ENCODE measurements at places on chromosomes 7 and 10.
A peak's percentile ranks its signal among the peaks of the same experiment; 100 is the strongest.

- DNase-seq = no peak
Measured at GRCh38 chr7:152674860-152675758, 832 bp downstream of the XRCC2 start.

DNA sequence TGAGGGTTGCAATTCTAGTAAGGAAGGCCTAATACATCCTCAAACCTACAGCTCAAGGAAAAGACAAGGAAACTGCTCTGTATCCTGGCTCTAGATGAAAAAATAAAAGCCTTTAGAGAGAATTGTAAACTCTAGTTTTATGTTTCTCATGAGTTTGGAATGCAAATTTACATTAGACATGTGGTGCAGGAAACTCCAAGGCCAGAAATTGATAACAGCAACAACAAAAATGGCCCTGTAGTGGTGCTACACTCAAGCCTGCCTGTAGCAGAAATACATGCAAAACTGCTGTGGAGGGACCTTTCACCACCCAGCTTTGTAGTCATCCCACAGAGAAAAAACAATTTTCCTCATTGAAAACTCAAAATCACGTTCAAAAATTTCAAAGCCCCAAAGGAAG lies 546.7 kb upstream of the LRRN3 start:
- DNase-seq = no peak

DNA sequence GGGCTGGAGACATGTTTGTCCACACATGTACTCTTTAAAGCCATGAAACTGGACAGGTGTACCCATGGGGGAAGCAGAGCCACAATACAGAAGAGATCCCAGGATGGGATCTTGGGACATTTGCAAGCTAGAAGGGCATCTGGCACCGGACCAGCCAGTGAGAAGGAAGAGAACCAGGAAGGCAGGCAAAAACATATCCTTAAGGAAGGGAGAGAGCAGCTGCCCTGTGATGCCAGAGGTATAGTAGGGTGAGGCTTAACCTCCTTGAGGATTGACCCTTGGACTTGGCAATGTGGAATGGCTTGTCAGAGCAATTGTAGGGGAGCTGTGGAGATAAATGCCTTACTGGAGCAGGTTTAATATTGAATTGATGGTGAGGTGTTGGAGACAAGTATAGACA lies 17.9 kb upstream of the SUV39H2 start:
- no peak for DNase-seq

DNA sequence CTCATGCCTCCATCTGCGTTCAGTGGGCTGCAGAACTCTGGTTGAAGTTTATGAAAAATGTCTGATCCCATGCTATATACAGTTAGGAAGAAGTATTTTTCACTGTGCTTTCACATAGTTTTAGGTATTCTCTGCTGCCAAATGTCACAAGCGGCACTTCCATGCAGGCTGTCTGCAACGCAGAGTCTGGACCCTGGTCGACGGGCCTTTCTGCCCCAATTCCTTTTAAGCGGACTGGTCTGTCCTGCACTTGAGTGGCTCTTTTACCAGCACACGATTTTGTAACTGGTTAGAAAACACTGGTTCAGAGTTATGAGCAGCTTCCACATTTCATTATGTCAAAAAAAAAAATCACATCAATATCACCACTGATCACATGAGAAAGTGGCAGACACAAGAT lies 143.0 kb downstream of the DIP2C start:
- no peak for DNase-seq

DNA sequence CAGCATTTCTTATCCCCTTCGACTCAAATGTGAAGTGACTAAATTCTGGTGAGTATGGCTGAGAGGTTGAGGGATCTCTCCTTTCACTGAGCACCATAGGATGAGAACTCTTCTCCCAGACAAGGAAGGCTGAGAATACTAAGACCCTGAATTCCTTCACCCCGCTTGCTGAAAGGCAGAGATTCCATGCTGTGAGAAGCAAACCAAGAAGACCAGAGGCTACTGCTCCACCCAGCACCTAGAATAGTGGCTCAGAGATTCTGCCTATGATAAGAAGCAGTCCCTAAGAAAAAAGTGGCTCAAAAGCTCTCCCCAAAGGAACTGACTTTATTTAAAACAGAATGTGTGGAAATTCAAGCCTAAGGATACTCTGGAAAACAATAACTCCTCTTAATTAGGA lies 26.7 kb upstream of the WNT2 start:
- DNase-seq = no peak

GRCh38 chr10:25797888-25798429 lies 136.1 kb upstream of the MYO3A start:
- DNase-seq = no peak

GRCh38 chr10:49174926-49175500 lies 13.2 kb downstream of the TMEM273 start:
- no peak for DNase-seq

GRCh38 chr10:69745698-69746097 lies 56.0 kb upstream of the COL13A1 start:
- DNase-seq = no peak

- DNase-seq = no peak
Measured at GRCh38 chr10:127579640-127580039, 30.5 kb downstream of the NPS start.

DNA sequence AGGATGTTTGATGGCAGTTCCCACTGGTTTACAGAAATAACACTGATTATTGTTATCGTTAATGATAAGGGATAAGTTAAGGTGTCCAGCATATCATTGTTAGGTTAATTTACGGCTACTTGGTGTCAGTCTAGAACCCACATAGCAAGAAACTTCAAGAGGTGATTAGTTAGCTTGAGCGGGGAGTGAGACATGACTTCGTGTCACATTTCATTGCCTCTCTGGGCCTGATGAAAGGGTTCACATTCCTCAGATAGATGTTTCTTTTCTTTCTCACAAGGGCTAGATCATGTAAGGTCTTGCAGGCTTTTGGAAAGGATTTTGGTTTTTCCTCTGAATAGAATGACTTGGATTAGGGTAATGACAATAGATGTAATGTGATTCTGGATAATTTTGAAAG lies 26.7 kb downstream of the WAC start:
- DNase-seq = no peak

DNA sequence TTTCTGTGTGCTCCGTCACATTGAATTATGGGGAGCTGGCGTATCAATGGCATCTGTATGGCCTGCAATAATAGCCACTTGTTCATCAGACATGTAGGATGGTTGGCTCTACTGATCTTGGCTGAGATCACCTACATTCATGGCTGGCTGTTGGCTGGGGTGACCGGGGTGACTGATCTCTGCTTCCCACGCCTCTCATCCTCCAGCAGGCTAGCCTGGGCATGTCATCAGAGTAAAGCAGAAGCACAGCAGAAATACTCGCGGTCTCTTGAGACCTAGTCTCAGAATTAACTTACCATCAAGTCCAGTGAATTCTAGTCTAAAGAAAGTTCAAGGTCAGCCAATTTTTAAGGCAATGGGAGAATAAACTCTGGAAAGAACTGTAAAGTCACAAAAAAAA lies 257.7 kb upstream of the GLI3 start:
- no peak for DNase-seq

DNA sequence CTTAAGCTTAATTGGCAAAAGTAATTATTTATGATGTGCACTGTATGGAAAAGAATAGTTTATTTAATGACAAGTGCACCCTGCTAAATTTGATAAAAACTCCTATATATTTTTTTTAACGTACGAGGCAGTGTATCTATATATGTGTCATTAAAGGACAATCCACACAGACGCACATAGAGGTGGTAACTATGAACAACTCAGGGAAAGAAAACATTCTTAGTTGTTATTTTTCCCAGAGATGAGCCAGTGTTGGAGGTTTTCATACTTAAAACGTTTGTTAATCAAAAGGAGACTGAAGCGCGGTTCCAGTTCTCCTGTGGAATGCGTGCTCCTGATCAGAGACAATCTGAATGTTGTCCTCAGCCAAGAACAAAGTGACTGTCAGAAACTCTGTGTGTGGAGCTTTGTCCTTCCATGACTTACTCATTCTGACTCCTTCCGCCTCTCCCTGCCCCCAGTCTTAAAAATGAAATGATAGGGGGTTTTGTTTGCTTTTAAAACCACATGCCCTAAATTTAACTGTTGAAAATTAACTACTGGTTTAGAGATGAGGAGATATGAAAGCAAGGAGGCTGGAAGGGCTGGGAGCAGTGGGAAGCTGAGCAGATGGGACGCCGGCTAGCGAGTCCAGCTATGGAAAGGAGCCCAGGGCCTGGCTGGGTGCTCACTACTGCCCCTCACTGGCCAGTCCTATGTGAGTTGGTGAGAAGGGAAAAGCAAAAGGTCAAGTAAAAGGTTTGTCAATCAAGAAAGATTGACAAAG lies 99.6 kb downstream of the SVIL start:
- DNase-seq = no peak

DNA sequence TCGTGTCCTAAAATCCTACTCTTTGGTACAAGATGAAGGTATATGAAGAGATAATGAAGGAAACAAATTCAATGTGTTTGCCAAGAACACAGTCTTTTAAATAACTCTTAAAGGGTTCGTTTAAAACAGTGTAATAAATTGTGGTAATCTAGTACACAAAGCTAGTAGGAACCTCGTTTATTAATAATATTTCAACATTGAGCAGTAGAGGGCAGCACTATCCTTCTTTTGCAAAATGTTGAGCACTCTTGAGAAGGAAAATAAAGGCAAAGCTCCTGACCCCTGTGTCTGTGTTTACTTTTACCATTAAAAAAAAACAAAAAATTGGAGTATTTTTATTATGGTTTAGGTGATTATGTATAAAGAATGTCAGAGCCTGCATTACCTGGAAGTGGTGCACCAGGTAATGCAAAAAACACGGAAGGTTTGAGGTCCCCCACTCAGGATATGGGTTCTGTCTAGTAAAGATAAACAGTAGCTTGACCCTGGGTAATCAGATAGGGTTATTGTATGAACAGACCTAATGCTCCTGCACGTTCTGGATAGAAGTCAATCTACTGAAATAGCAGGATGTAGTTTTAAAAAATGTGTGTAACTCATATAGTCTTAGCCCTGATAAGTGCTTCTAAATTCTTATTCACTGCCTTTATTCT lies 5.7 kb upstream of the GOT1 start:
- no peak for DNase-seq

DNA sequence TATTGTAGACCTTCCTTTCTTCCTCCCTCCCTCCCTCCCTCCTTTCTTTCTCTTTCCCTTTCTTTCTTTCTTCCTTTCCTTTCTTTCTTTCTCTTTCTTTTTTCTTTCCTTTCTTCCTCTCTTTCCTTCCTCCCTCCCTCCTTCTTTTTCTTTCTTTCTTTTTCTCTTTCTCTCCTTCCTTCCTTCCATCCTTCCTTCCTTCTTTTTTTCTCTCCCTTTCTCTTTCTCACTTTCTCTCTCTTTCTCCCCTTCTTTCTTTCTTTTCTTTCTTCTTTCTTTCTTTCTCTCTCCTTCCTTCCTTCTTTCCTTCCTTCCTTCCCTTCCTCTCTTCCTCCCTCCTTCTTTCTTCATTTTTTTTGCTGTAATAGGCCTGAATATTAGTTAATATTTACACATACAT lies 638.0 kb downstream of the SORCS3 start:
- DNase-seq = no peak

DNA sequence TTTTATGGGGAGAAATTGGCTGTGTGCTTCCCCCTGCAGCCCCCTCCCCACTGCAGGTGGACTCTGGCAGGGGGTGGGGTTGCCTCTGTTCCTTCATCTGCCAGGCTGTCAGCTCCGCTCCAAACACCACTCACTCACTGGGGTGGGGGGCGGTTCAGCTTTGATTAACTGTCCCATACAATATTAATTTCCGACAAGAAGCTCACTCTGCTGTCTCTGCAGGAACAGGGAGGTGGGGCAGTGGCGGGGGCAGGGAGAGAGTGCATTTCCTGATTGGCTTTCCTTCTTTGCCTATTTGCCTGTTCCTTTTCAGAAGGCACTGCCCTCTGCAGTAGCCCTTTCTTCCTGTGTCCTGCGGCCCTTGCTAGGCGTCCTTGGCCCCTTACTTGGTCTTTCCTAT lies 500.8 kb downstream of the PLXNA4 start:
- no peak for DNase-seq

- DNase-seq = no peak
Measured at GRCh38 chr10:126663880-126664279, 6.6 kb downstream of the C10orf90 start.

DNA sequence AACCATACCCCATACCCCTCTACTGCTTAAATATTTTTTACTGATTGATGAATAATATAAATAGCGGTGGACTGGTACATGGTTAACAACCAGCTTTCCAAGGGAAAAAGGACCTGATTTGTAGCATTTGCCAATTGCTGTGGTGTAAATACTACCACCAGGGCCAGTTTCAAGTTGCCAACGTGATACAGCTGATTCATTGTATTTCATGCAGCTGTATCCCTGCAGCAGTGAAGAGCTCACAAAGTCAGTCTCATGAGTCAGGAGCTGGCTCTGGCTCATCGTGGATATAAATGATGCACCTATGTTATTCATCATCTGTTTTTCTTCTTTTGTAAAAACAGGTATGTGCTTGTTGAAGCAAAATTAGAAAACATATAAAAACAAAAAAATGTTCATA lies 15.2 kb downstream of the CALML5 start:
- no peak for DNase-seq

GRCh38 chr7:93921607-93922566 lies at the start of gene GNG11:
Gene GNG11 (plus strand): TSS chr7:93921735. CDS start chr7:93922138, 403 bp downstream.
- DNase-seq = peak; percentile 70

- DNase-seq = no peak
Measured at GRCh38 chr10:125114761-125115391, 45.5 kb downstream of the CTBP2 start.

DNA sequence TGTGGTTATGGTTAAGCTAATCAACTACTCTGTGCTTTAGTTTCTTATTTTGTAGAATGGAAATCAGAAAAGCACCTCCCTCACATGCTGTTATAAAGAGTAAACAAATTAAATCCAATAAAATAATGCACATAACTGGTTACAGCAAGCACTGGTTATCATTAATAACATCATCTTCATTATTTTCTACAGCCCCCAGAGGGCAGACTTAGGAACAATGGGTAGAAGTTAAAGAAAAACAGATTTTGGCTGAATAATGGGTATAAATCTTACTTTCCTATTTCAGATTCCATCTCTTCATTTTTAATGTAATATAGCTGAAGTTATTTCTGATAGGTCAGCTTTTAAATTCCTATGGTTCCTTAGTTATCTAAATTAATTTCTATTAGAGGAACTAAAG lies 126.5 kb downstream of the DOCK4 start:
- no peak for DNase-seq

DNA sequence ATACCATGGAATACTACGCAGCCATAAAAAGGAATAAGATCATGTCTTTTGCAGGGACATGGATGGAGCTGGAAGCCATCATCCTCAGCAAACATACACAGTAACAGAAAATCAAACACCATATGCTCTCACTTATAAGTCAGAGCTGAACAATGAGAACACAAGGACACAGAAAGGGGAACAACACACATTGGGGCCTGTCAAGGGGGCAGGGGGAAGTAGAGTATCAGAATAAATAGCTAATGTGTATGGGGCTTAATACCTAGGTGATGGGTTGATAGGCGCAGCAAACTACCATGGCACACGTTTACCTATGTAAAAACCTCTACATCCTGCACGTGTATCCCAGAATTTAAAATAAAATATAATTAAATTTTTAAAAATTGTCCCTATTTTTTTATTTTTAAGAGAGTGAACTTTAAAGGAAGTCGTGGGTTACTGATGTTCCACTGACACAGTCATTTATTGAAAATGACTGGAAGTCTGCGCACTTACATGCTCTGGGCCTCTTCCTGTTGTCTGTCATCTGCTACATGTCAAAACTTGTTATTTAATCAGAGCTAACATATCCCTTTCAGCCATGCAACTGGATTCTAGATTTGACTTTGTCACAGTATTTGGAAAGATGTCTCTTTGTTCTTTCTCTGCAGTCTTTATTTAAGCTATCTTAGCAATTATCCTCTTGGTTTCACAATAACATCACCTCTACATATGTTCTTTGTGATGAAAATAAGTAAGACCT lies 73.7 kb upstream of the ABCB5 start:
- no peak for DNase-seq

GRCh38 chr10:117483056-117483590 lies 59.4 kb upstream of the EMX2 start:
- no peak for DNase-seq

All from GDM1 (cell line).